Adrenal gland (tissue), 19 donors: ENCODE measurements at places on chromosomes 2 and 18.

DNA sequence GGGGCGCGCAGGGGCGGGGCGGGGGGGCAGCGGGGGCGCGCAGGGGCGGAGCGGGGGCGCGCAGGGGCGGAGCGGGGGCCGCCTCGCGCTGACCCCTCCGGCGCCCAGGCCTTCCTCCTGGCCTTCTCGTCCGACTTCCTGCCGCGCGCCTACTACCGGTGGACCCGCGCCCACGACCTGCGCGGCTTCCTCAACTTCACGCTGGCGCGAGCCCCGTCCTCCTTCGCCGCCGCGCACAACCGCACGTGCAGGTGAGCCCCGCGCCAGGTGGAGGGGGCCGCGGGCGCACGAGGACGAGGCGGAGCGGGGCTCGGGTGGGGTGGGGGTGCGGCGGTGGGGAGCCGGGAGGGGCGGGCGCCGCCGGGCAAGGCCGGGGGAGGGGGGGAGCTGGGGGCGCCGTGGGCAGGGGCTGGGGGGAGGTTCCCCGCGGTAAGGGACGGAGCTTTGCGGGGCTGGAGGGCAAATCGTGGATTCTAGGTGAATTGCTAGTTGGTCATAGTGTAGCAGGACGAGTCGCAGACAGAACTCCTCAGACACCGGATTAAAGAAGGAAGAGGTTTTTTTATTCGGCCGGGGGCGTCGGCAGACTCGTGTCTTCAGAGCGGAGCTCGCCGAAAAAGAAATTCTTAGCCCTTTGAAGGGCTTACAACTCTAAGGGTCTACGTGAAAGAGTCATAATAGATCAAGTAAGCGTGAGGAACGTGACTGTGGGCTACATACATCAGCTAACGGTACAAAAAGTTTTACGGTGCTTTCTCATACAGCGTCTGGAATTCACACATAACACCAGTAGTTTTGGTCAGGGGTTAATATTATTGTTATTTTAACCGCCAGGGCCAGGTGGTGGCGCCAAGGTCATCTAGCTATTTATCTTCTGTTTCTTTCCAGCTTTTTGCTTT, 29.9 kb downstream of the ANO7 start:
- peak; percentile 52 for DNase-seq

DNA sequence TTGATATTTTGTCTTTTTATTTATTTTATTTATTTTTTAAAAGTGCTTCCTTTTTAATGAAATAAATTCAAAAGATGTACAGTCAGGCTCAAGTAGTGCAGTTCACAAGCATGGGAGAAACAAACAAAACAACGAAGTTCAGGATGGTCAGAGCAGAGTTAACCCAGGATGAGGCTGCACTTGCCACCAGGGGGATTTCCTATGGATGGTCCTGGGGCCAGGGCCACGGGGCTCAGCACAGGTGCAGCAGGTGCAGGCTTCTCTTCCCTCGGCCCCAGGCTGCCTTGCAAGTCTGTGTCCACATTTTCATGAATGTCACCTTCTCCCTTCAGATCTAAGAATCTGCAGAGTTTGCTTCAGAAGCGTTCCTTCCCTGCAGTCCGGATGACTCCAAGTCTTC, 76.5 kb downstream of the CDCA7 start:
- DNase-seq = no peak

GRCh38 chr2:229133155-229133772, 137.8 kb downstream of the PID1 start:
- peak; percentile 37 for DNase-seq

DNA sequence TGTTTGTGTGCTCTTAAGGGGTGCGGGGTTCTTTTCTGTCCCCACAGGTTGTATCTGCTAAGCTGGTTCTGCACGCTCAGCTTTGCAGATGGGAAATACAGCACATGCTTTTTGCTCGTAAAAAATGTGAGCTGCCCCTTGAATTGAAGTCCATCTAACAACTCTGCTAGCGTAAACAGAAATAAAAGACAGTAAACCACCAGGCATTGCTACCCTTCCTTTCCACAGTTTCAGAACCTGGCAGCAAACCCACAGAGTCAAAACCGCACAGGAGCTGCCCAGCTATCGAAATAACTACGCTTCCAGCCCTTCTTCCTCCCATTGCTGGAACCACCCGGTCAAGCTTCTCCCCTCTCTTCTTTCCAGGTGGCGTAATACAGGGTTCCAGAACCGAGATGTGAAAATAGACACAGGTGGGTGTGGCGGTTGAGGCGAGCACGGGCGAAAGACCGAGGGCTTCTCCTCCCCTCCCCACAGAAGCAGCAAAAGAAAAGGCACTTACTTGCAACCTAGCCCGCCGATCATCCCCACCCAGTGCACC, 479 bp downstream of the SCN9A start:
- no peak for DNase-seq

- no peak for DNase-seq
Measured at GRCh38 chr2:36318547-36318946, 37.0 kb upstream of the CRIM1 start.

DNA sequence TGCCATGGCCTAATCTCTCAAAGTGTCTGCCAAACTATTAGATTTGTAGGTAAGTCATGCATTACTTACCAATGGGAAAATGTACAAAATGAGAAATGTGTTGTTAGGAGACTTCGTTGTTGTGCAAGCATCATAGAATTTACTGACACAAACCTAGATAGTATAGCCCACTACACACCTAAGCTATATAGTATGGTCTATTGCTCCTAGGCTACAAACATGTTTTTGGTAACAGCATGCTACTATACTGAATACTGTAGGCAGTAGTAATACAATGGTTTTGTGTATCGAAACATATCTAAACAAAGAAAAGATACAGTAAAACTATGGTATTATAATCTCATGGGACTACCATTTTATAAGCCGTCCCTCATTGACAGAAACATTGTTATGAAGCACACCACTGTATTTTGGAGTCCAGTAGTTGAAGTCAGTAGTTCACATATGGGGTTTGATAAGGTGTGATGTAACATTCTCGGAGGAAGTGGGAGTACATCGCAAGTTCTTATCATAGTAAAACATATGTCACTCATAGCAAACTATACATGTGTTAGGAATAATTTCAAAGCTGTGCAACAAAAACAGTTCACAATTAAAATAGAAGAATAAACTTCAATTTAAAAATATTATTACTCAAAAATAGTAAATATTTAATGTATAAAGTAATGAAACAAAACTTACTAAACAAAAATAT, 12.0 kb upstream of the GTF2A1L start:
- DNase-seq = no peak

DNA sequence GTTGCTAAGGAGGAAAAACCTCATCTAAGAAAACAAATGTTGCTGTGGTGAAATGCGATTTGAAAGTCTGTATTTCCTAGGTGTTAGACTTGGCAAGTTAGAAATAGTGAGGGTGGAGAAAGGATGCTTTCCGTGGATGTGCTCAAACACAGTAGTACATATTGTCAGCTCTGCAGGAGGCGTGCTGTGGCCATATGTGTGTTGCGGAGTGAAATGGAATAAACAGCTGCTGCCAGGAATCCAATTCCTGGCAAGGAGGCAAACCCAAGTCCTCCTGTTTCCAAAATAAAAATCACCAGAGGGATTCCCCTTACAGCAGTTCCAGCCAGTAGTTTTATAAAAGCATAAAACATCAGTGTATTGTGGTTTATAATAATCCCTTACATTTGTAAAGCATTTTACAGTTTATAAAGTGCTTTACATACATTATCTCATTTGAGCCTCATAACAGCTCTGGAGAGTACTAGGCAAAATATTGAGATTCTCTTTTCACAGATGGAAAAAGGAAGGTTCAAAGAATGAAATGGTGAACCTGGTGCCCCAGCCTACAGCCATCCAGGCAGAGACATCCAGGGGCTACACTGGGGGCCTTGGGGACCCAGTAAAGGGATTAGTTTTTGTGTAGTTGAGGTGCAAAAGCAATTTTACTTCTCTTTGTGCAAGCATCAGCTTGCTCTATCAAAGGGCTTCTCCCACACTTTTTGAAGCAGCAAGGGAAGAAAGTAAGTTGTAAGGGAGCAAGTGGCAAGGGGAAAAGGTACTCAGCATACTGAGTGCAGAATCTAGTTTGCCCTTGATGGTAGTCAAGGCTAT, 206.0 kb downstream of the AGPS start:
- DNase-seq = no peak

GRCh38 chr2:206092297-206092696, 6.3 kb upstream of the INO80D start:
- DNase-seq = no peak

DNA sequence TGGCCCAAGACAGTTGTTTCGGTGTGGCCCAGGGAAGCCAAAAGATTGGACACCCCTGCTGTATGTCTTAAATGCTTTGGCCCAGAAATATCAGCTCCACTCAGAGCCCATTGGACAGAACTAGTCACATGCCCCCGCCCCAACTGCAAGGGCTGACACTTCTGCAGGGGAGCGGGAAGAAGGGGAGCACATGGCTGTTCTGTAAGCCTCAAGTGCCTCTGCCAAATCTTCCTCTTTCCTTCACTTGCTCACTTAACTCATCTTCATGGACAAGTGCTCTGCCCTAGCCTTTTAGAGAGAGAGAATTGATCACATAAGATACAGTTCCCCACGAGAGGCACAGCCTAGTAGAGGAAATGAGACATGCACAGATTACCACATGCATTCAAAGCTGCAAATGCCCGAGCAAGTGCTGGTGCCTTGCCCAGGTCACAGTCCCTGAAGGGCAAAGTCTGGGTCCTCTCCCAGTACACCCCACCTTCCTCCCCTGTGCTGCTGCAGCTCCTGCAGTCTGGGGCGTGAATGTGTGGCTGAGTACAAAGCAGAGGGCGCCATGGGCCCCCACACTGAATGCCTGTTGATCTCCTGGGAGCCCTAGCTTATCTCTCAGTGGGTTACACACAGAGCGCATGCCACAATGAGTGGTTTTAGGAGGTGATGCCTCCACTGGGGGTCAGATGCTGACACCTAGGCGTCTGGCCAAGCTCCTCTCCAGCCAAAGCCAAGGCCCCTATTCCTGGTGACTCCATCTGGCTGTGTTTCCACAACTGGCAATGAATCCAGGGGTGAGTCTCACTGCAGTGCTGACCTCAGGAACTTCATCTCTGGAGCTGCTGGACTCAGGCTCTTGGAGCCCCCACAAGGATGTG, 135.3 kb downstream of the CTIF start:
- DNase-seq = peak; percentile 30

GRCh38 chr2:246489-247144, 17.2 kb downstream of the SH3YL1 start:
- peak; percentile 48 for DNase-seq

GRCh38 chr2:18167871-18168270, 289.4 kb downstream of the KCNS3 start:
- DNase-seq = no peak

DNA sequence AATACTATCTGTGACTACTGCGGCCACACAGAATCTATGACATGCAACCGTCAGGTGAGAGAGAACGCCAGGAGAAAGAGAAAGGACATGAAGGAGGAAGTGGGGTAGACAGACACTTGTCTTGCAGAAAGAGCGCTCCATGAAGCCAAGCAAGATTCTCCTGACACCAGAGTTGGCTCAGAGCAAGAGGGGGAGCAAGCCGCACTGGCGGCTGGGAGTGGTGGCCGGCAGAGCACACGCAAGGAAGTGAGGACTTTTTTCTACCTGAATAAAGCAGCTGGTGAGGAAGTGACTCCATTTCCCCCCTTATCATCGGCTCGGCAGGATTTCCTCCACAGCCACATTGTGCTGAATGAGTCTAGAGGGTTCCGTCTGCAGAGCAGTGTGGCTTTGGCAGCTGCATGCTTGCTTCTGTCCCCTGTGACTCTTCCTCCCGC, 181.6 kb downstream of the BCL2 start:
- peak; percentile 58 for DNase-seq
